Mesenteric fat pad (tissue), 1 donor: ENCODE measurements at places on chromosomes 12 and 14. TPM values are rescaled to one million over a fixed set of nuclear protein-coding genes. Genes with fewer than 3 reads are reported as not detected.

Gene PITPNM2
- 23.1 TPM for total RNA-seq

Gene SLC38A1
- 15.9 TPM for total RNA-seq

Gene DAD1
- 180 TPM for total RNA-seq

Gene FGD4
- 41.6 TPM for total RNA-seq

Gene PRKAB1
- total RNA-seq: 20.8 TPM

Gene TIGAR
- 13.8 TPM for total RNA-seq

Gene POLE2
- 0.96 TPM for total RNA-seq

GRCh38 chr12:89073027-89073398 lies 279.3 kb downstream of the DUSP6 start:
- DNase-seq: no peak

- no peak for DNase-seq
Observed at GRCh38 chr14:83047059-83047830, 1513.6 kb upstream of the SEL1L start.

GRCh38 chr14:100901391-100902183 lies 1.9 kb downstream of the RTL1 start:
- no peak for DNase-seq

- DNase-seq: no peak
Observed at GRCh38 chr12:27148791-27149190, 66.4 kb upstream of the C12orf71 start.

DNA sequence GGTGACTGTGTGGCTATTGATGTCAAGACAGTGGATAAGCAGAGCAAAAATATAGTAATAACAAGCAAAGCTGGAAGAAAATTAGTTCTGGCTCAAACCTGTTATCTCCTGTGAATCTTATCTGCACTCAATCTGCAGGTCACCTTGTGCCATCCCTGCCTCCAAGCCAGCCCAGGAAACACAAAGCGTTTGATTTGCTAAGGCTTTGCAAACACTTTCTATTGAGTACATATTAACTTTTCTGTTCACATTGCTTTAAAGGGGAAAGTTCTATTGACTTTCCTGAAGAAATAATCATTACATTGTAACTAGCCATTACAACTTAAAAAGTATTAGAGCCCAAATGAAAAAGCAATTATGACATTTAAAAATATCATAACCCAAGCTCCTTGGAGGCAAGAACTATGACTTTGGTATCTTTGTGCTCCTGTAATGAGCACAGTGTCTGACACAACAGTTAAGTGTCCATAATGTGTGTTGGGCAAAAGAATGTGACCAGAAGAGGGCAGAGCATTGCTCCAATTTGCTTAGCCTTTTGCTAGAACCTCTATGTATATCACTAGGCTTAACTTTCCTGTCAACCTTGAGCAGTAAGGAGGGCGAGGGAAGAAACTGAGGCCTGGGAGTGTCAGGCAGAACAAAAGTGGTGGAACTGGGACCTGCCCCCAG lies 24.7 kb downstream of the SERPINA3 start:
- no peak for DNase-seq

GRCh38 chr12:43098071-43098470 lies 453.9 kb downstream of the ADAMTS20 start:
- DNase-seq: no peak

DNA sequence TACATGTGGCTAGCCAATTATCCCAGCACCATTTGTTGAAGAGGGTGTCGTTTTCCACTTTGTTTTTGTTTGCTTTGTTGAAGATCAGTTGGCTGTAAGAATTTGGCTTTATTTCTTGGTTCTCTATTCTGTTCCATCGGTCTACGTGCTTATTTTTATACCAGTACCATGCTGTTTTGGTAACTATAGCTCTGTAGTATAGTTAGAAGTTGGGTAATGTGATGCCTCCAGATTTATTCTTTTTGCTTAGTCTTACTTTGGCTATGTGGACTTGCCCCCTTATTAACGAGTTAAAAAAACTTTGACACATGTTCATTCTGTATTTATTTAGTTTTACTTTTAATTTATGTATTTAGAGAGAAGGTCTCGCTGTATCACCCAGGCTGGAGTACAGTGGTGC lies 120.4 kb downstream of the ADCK1 start:
- DNase-seq: no peak

GRCh38 chr12:118537481-118537917 lies 161.1 kb downstream of the SUDS3 start:
- no peak for DNase-seq
